Erythroblast (primary cell): ENCODE measurements at places on chromosomes 13 and 19.

DNA sequence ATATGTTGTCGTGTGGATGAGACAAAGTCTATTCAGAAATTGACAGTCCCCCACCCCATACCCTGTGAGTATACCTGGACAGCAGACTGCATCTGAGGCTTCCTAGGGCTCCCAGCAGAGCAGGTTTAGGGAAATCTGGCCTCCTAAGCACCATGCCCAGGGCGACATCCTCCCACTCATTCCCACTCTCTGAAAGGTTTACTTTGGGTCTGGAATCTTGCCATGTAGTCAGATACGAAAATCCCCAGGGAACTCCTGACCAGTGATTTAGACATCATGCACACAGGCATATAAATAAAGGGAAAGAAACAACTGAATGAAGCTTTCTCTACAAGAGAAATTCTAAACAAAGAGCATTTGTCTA lies 717 bp upstream of the NALCN start:
- no peak for DNase-seq

DNA sequence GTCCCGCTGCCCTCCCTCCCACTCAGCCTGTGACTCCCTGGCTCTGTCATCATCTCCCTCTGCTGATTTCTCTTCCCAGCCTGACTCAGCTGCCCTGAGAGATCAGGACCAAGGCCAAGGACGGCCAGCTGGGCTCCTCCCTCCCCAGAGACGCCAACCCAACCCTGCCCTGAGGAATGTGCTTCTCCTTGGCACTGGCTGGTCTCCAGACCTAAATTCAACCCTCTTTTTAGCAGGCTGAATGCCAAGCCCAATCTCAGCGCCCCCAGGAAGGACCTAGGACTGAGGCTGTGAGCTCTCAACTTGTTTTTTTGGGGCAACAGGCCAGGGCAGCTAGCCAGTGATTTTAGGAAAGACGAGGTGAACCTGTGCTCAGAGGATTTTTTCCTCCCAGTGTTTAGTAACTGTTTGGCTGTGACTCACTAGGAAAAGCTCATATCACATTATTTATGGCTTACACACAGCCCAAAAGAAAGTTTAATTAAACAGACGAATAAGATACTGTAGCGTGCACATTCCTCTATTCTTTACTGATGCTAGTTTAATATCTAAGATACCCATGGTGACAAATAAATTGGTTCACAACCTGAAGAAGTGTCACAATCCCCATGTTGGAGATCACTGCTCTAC lies 7.4 kb upstream of the IGFL1 start:
- DNase-seq, result no peak

DNA sequence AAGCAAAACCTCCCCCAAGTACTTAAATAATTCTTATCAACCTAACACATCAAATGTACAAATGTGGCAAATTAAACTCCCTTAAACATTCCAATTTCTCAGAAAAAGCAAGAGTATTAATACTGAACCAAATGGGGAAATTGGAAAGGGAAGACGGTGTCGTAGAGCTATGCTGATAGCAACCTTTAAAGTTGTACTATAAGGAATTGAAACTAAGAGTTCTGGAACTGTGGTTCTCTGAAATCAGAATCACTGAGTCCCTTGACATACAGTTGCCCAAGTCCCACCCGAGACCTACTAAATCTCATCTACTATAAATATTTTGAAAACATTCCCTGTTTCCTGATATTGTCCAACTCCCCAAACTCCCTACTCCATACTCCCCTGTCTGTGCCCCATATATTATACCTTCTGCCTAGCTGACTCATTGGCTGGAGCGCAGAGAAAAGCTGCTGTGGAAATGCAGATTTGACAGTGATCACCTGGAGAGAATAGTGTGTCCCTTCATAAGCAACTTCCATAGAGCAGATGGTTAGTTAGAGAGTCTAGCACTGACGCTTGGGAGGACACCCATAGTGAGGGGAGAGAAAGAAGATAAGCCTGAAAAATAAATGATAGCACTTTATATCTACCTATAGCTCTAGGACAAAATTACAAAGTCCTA lies 51.4 kb upstream of the ITM2B start:
- DNase-seq, result no peak

- DNase-seq, result no peak
Observed at GRCh38 chr13:20682061-20682460, 21.4 kb upstream of the IL17D start.

GRCh38 chr13:107450431-107450830 lies 764.9 kb downstream of the LIG4 start:
- DNase-seq, result no peak

DNA sequence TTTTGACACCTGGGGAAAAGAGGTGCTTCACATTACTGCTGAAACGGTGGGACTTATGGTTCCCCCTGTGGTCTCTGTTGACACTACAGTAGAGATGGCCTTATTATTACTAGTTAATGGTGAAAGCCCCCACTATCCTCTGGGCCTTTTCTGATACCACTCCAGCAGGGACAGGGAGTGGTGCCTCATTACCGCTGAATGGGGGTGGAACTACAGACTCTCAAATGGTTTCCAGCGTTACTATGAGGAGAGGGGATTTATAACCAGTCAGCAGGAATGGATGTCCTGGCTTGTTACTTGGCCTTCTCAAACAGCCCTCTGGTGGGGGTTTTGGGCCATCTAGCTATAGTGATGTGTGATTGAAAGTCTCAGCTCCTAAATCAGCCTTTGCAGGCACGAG lies 96.7 kb upstream of the DIAPH3 start:
- peak; percentile 7 for DNase-seq

DNA sequence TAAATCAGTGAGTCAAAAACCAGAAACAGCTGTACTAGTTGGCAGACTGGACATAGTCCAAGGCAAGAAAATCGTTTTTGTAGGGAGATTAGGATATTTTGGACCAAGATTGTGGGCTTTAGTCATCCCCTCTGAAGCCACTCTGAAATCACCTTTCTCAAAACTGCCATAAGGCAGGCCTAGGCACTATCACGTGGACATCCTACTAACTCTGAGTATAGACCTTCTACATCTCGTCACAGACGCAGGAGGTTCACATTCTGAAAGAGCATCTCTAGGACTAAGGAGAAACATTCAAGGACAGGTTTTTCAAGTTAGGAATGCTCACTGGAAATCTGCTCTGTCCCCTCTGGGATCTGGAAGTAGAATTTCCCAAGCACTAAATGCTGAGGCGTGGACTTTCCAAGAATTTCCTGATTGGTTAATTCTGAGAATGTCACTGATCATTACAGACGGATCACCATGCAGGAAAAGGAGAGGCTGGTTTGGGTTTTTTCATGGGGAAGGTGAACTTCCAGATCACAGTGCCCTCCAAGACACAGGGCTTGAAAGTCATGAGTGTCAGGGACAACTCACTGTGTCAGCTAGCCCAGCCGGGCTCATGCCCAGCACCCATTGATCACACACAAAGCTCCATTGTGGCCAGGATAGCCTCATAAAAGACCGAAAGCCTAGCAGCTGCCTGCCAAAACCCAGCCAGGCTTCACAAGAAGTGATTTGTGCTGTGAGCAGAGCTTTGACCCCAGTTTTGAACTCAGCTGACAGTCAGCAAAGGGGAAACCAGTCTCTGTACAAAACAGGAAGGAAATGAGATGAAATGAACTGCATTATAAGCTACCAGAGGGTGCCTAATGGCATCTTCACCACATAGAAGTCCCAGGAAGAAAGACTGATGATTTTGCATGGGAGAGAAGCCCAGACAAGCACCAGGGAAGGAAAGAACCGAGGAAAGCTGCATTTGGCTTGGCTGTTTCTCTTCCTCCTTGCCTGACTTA lies 2.7 kb upstream of the RUBCNL start:
- no peak for DNase-seq

DNA sequence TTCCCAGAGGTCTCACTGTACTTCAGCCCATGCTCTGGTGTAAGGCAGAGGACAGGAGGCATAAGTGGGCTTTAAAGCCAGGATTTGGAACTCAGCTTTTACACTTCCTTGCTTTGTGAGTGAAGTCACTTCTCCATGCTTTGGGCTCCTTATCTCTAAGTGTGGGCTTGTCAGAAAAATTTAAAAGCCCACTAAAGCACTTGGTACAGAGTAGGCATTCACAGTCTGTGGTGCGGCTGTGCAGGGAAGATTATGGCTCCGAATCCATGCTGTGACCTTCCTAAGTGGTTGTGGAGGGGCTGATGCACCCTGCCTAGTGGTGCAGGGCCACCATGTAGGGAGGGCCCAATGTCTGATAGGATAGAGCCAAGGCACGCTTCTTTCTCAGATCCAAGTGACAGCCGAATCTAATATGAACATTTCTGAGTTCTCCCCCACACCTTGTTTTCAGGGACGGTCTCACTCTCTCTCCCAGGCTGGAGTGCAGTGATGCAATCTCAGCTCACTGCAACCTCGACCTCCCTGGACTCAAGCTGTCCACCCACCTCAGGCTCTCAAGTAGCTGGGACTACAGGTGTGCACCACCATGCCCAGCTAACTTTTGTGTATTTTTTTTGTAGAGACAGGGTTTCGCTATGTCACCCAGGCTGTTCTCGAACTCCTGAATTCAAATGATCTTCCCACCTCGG lies 6.9 kb downstream of the TIMM29 start:
- peak; percentile 45 for DNase-seq

DNA sequence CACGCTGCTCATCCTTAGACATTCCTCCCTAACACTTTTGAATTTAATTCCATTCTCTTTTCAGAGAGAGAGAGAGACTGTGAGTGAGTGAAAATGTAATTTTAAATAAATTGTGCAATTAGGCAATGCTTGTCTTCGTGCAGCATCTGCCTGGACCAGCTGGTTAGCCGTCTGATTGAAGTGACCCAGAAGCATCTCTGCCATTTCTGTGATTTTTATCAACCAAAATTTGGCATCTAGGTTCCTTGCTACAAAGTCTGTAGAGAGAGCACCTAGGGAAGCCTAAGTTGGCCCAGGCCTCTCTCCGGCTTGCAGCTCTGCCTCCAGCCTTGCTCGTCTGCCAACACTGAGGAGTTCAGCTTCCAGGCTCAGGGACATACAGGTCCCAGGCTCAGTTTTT lies 138.6 kb upstream of the GPR12 start:
- DNase-seq, result no peak

DNA sequence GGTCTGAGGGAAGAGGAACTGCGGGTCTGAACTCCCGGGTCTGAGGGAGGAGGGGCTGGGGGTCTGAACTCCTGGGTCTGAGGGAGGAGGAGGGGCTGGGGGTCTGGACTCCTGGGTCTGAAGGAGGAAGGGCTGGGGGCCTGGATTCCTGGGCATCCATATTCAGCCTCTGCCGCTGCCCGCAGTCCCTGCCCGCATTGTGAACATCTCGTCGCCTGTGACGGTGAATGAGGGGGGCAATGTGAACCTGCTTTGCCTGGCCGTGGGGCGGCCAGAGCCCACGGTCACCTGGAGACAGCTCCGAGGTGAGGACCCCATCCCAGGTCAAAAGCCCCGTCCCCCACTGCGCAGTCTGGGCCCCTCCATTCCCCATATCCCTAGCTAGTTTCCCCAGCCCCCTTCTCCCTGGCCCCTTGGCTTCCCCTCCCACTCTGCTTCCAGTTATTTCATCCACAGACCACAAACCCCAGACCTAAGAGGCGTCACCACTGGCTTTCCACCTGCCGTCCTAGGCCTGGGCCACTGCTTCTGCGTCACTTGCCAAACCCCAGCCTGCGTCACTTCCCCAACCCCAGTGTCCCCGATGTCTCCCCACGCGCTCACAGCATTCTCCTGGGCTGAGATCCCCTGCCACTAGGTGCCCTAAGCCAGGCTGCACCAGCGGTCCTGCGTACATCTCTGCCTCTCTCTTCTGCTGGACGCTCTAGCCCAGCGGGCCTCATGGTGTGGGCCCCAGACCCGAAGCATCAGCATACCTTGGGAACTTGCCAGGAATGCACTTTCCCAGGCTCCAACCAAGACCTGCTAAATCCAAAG lies 13.9 kb downstream of the IGLON5 start:
- DNase-seq, result no peak

DNA sequence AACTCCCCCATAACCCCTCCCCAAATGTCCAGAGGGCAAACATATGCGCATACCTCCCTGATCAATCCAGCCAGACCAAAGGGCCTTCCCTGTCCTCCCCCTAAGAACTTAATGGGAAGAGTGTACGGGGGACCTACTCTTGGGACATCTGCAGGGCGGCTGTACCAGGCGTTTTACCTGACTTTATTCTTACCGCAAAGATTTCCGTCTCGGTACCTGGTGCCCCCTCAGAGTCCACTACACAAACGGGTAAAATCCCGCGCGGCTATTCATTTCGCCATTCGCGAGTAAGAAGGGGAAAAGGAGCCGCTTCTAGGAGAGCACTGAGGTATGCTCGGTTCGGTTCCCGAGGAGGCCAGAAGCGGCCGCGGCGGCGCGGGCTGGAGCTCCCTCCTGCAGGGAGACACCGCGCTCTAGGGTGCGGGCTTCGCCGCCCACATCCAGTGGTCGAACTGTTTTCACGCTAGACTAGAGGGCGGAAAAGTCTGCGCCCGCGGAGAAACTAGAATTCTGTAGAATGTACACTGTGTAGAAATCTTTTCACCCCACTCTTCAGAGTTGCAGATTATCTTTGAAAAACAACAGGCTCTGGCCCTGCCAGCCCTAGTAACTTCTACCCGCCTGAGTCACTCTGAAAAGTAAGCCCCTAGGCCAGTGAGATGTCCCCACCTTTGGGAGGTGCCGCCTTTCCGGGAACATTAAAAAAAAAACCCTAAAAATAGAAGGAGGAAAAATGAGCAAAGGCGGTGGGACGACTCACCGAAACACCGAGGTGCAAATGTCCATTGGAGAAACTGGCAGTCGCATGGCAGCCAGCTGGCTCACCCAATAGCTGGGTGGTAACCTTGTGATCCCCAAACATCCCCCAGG lies 3.8 kb upstream of the TSHZ3 start:
- DNase-seq, result no peak

GRCh38 chr13:75864718-75865117 lies 228.6 kb downstream of the LMO7 start:
- DNase-seq, result no peak
